ENCODE measurements at places on chromosomes 3 and 15. TPM values are rescaled to one million over a fixed set of nuclear protein-coding genes. Genes with fewer than 3 reads are reported as not detected.

DNA sequence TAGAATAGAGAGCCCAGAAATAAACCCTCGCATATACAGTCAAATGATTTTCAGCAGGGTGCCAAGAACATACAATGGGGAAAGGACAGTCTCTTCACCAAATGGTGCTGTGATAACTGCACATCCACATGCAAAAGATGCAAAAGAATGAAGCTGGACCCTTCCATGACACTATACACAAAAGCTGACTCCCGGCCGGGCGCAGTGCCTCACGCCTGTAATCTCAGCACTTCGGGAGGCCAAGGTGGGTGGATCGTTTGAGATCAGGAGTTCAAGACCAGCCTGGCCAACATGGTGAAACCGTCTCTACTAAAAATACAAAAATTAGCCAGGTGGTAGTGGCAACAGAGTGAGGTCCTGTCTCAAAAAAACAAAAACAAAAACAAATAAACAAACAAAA lies 43.2 kb upstream of the IQSEC1 start:
- H3K4me3 ChIP-seq: no peak overlapping the region
- H3K27me3 ChIP-seq: no peaks in the 10 kb centered on the region
- H3K4me1 ChIP-seq: peaks cover under 1% of the 10 kb centered on the region
- H3K36me3 ChIP-seq: no peaks in the 10 kb centered on the region
- H3K27ac ChIP-seq: no peak overlapping the region

DNA sequence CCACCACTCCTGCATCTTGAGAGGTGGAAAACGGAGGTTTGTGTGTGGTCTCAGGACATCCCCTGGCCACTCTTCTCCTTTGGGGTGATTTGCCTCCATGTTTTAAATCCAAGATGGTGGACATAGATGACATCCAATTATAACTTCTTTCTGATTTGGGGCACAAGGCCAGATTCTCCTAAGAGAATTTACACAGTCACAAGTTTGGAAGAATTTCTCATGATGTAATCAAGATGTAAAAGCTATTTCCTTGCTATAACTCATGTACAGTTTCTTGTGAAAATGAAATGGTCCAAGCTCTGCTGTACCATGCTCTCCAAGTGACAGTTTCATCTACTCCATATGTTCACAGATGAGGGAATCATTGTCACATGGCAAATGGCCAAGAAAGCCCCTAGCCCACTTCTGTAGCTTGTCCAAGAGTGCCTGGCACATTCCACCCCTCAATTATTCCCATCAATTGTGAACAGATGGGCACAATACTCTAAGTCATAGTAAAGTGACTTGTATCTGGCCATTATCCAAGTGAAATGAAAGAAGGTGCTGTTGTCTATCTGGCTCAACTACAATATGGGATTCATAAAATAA lies 134.6 kb upstream of the ROPN1 start:
- H3K27me3 ChIP-seq: no peaks in the 10 kb centered on the region
- H3K36me3 ChIP-seq: no peaks in the 10 kb centered on the region
- H3K4me1 ChIP-seq: no peaks in the 10 kb centered on the region
- H3K4me3 ChIP-seq: no peak overlapping the region
- no peak overlapping the region for H3K27ac ChIP-seq
- no peak for DNase-seq

- H3K4me3 ChIP-seq: no peak overlapping the region
- no peaks in the 10 kb centered on the region for H3K27me3 ChIP-seq
- H3K36me3 ChIP-seq: no peaks in the 10 kb centered on the region
- no peaks in the 10 kb centered on the region for H3K4me1 ChIP-seq
These were observed 872.9 kb downstream of the NAALADL2 start for GRCh38 chr3:175732017-175732416.

DNA sequence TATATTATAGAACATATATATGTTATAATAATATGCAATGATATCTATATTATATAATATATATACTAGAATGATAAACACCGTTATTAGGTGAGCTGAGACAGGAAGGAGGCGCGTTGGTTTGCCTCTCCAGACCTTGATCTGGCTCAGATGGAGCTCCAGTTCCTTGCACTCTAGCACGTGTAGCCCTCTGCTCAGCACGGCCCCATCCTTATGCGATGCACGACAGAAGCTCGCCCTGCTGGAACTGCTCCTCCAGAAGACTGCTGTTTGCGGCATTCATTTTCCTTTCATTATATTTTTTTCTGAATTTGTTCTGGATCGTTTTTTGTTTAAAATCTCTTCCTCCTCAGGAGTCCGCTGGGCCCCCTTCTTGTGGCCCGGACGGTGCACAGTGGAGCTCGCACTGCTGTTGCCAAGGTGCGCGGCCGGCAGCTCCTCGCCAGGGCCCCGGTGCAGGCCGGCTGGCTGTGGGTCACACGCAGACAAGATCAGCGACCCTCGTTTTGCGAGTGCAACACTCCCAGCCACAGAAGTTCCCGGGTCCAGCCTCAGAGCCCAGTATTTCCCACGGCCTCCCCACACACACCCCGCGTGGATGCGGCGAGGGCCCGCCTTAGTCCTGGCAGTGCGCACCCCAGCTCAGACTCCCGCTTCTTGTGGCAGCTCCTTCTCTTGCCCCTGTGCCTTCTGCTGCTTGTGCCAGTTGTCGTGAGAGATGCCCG lies 112.2 kb downstream of the CHL1 start:
- no peak overlapping the region for H3K4me3 ChIP-seq
- DNase-seq: no peak
- no peaks in the 10 kb centered on the region for H3K4me1 ChIP-seq
- H3K27ac ChIP-seq: no peak overlapping the region
- no peaks in the 10 kb centered on the region for H3K27me3 ChIP-seq
- H3K36me3 ChIP-seq: no peaks in the 10 kb centered on the region

- H3K4me3 ChIP-seq: no peak overlapping the region
- H3K27ac ChIP-seq: no peak overlapping the region
- H3K27me3 ChIP-seq: no peaks in the 10 kb centered on the region
- no peaks in the 10 kb centered on the region for H3K36me3 ChIP-seq
- H3K4me1 ChIP-seq: no peaks in the 10 kb centered on the region
- no peak for DNase-seq
These were observed 289.0 kb downstream of the SLC9A9 start for GRCh38 chr3:143559296-143559695.

DNA sequence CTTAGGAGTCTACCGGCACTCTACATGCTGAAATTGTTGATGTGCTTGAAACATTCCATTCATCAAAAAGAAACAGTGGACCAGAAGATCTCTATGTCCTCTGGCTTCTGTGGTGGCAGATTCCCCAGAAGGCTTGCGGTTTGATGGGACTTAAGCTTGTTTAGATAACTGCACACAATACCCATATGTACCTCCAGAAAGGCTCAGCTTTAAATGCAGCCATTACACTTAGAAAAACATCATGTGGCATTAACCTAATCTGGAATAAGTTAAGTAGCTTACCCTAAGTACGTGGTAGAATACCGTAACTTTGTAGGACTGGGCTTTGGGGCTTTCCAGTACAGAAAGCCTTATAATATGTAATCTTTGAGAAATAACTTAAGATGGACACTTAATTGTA lies 187.3 kb downstream of the RBMS3 start:
- H3K27me3 ChIP-seq: no peaks in the 10 kb centered on the region
- no peak overlapping the region for H3K4me3 ChIP-seq
- no peak for DNase-seq
- H3K36me3 ChIP-seq: no peaks in the 10 kb centered on the region
- no peaks in the 10 kb centered on the region for H3K4me1 ChIP-seq
- no peak overlapping the region for H3K27ac ChIP-seq

DNA sequence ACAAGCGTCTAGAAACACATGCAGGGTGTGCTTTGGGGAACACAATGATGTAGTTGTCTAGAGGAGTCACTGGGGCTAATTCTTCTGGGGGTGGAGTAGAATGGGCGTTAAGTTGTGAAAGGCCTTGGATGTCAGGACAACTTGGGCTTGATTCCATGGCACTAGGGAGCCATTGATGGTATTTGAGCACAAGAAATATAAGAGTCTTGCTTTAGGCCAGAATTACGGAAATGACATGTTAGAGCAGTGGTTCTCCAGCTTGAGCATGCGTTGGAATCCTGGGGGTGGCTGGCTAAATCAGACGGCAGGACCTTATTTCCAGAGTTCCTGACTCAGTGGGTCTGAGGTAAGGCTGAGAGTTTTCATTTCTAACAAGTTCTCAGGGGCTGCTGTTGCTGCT lies 29.2 kb upstream of the SMAD6 start:
- H3K27ac ChIP-seq: no peak overlapping the region
- H3K27me3 ChIP-seq: no peaks in the 10 kb centered on the region
- no peak for DNase-seq
- H3K4me1 ChIP-seq: no peaks in the 10 kb centered on the region
- no peak overlapping the region for H3K4me3 ChIP-seq

GRCh38 chr15:69976366-69976994 lies 121.2 kb downstream of the TLE3 start:
- DNase-seq: peak; percentile 39
- H3K4me3 ChIP-seq: no peak overlapping the region

- H3K4me1 ChIP-seq: peaks cover 66% of the 10 kb centered on the region
- H3K27ac ChIP-seq: no peak overlapping the region
- H3K36me3 ChIP-seq: no peaks in the 10 kb centered on the region
- H3K4me3 ChIP-seq: no peak overlapping the region
These were observed 47.0 kb downstream of the ZNF609 start for GRCh38 chr15:64507293-64507802.

DNA sequence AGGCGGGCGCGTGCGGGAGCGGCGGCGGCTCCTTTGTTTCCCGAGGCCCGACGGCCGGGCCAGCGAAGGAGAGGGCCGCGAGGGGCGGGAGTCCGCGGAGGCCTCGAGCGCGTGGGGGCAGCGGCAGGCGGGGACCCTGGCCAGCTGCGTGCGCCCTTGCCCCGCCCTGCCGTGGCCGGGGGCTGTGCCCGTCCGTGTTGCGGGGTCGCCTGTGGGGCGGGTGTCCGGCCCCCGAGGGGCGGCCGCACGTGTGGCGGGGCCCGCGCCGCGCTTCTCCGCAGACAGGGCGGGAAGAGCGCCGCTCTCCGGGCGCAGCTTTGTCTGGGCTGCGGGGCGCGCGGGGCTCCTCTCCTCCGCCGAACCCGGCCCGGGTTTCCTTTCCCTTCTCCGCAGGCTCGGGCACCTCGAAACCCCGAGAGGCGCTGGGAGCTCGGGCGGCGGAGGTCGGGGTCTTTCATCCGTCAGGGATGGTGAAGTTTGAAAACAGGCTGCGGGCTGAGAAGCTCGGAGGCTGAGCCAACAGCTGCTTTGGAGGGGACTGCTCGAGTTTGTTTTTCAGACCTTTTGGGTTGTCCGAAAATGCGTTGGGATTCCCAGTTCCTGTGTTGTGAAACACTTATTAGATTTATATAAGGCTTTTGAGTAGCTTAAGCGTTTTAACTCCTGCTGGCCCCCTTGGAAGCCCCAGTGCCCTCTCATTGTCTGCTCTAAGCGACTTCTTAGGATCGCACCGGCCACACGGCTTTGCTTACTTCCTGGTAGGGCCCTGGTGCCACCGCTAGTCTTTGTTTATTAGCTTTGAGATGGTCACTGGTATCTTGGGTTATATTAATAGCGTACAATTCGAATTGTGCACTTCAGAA lies 817 bp downstream of the USP3 start:
- H3K4me3 ChIP-seq: peak overlapping the region; percentile 62
- peak overlapping the region; percentile 98 for H3K27ac ChIP-seq
- H3K27me3 ChIP-seq: no peaks in the 10 kb centered on the region
- H3K4me1 ChIP-seq: peaks cover 81% of the 10 kb centered on the region

- H3K4me1 ChIP-seq: peaks cover 9% of the 10 kb centered on the region
- H3K27me3 ChIP-seq: no peaks in the 10 kb centered on the region
- no peak overlapping the region for H3K4me3 ChIP-seq
- DNase-seq: no peak
- H3K36me3 ChIP-seq: no peaks in the 10 kb centered on the region
- no peak overlapping the region for H3K27ac ChIP-seq
These were observed 48.8 kb downstream of the ABHD2 start for GRCh38 chr15:89136818-89137772.

- no peak overlapping the region for H3K27ac ChIP-seq
- DNase-seq: no peak
- H3K36me3 ChIP-seq: no peaks in the 10 kb centered on the region
- H3K4me1 ChIP-seq: no peaks in the 10 kb centered on the region
- no peak overlapping the region for H3K4me3 ChIP-seq
These were observed 155.6 kb downstream of the NECTIN3 start for GRCh38 chr3:111227216-111227615.

- H3K4me1 ChIP-seq: peaks cover 5% of the 10 kb centered on the region
- H3K27me3 ChIP-seq: no peaks in the 10 kb centered on the region
These were observed 35.1 kb downstream of the UMPS start for GRCh38 chr3:124765197-124765840.

DNA sequence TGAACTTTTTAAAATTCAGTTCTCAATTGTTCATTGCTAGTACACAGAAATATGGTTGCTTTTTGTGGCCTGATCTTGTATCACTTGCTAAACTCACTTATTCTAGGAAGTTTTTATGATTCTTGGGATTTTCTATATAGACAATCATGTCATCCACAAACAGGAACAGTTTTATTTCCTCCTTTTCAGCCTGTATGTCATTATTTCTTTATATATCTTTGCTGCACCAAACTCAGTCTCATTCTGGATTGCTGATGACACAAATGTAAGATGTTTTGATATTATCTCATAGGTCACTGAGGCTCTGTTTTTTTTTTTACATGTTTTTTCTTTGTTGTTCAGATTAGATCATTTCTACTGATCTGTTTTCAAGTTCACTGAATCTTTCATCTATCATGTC lies 71.7 kb downstream of the TTBK2 start:
- H3K27ac ChIP-seq: no peak overlapping the region
- no peaks in the 10 kb centered on the region for H3K27me3 ChIP-seq
- no peaks in the 10 kb centered on the region for H3K36me3 ChIP-seq
- no peaks in the 10 kb centered on the region for H3K4me1 ChIP-seq
- H3K4me3 ChIP-seq: no peak overlapping the region

GRCh38 chr3:152505926-152506325 lies 237.2 kb downstream of the MBNL1 start:
- DNase-seq: no peak
- H3K4me1 ChIP-seq: no peaks in the 10 kb centered on the region
- no peaks in the 10 kb centered on the region for H3K27me3 ChIP-seq
- no peak overlapping the region for H3K27ac ChIP-seq

DNA sequence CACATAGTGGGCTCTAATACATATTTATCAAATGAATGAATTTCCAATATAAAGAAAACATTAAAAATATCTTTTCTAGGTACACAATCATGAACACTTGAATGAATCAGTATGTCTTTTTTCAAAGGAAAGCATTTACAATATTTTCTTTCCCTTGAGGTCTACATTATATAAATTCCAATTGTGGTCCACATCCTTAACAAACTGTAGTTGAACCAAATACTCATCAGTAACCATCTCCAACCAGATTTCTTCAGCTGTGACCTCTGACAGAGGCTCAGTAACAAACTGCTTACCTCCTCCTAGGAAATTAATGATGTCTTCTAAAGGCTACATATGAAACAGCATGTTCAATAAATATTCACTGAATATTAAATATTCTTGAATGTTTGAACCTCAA lies 58.8 kb downstream of the CFAP20DC start:
- no peak overlapping the region for H3K27ac ChIP-seq
- no peaks in the 10 kb centered on the region for H3K4me1 ChIP-seq
- H3K4me3 ChIP-seq: no peak overlapping the region
- no peak for DNase-seq
- H3K36me3 ChIP-seq: no peaks in the 10 kb centered on the region

- no peak overlapping the region for H3K27ac ChIP-seq
- no peaks in the 10 kb centered on the region for H3K36me3 ChIP-seq
- H3K4me1 ChIP-seq: no peaks in the 10 kb centered on the region
- H3K27me3 ChIP-seq: no peaks in the 10 kb centered on the region
- no peak overlapping the region for H3K4me3 ChIP-seq
These were observed 16.9 kb downstream of the C3orf22 start for GRCh38 chr3:126541628-126542339.

ARGFX gene
- not detected for polyA plus RNA-seq

CKMT1B gene
- polyA plus RNA-seq: not detected

WDR49 gene
- polyA plus RNA-seq: not detected

GUCA1C gene
- not detected for polyA plus RNA-seq

SAMD7 gene
- not detected for polyA plus RNA-seq

LRRC58 gene
- polyA plus RNA-seq: 6.0 TPM

KATNBL1 gene
- polyA plus RNA-seq: 45.8 TPM

FBXL2 gene
- polyA plus RNA-seq: 0.29 TPM

CTXN2 gene
- polyA plus RNA-seq: not detected

RAF1 gene
- polyA plus RNA-seq: 54.1 TPM

MAGI1 gene
- polyA plus RNA-seq: not detected

ARIH1 gene
- polyA plus RNA-seq: 10.5 TPM
